Activated T-helper 2 cell treated with anti-CD3 and anti-CD28 coated beads, Interferon-gamma antibody, Interleukin-2, Interleukin-4, amounts not matched to agents 10 μg/mL and 5 μg/mL and 100 μg/mL, durations not matched to agents 14 hours and 24 hours and 36 hours (primary cell): ENCODE measurements at places on chromosomes 16 and 17. TPM values are rescaled to one million over a fixed set of nuclear protein-coding genes. Genes with fewer than 3 reads are reported as not detected.
A peak's percentile ranks its signal among the peaks of the same experiment; 100 is the strongest.

Gene RGS11
- 0.30 and 0.46 TPM in 2 replicates for total RNA-seq

Gene HOXB13
- not detected in 2 replicates for total RNA-seq

Gene GPR142
- not detected in 2 replicates for total RNA-seq

Gene CRYM
- not detected in 2 replicates for total RNA-seq

Gene DHRS7C
- total RNA-seq, result not detected in 2 replicates

Gene NUDT16L1
- total RNA-seq, result 34.1 and 35.5 TPM in 2 replicates

Gene DNAH17
- total RNA-seq, result 0.11 and 0.30 TPM in 2 replicates

DNA sequence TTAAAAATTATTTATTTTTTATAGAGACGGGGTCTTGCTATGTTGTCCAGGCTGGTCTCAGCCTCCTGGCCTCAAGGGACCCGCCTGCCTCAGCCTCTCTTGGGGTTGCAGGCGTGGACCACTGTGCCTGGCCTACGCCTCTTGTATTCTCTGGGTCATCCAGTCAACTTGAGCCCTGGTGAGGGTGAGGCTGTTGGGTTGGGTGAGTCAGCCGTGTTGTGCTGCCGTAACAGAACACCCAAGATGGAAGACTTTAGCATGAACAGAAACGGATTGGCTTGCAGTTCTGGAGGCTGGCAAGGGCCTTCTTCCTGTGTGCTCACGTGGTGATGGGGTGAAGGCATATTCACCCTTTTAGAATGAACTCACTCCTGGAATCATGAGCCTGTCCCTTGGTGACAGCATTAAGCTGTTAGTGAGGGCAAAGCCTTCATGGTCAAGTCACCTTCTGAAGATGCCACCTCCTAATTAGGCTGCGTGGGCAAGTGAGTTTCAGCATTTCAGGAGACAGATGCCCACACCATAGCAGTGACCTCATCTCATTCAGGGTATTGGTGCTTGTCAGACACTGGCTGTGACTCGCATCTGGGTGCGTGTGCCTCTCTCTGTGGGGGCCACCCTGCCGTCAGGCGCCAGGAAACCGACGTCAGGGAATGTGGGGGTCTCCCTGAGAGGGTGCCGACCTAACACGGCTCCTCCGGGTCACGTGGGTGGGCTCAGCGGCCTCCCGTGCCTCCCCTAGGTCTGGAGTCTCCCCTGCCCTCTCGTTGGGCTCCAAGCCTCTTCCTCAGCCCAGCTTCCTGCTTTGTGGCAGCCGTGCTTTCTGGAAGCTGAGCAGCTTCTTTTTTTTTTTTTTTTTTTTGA, 49.8 kb downstream of the WDR45B start:
- no peak overlapping the region for H3K27ac ChIP-seq
- H3K36me3 ChIP-seq, result peaks cover 63% of the 10 kb centered on the region
- DNase-seq, result no peak
- no peaks in the 10 kb centered on the region for H3K27me3 ChIP-seq
- no peak overlapping the region for H3K4me3 ChIP-seq

- no peaks in the 10 kb centered on the region for H3K27me3 ChIP-seq
- no peak for DNase-seq
- peaks cover 54% of the 10 kb centered on the region for H3K4me1 ChIP-seq
Observed at GRCh38 chr17:3723188-3723555, 531 bp upstream of the HASPIN start.

GRCh38 chr17:79217473-79218135, 143.0 kb downstream of the ENGASE start:
- peaks cover 10% of the 10 kb centered on the region for H3K27me3 ChIP-seq
- H3K4me3 ChIP-seq, result no peak overlapping the region
- no peaks in the 10 kb centered on the region for H3K36me3 ChIP-seq
- H3K27ac ChIP-seq, result no peak overlapping the region
- DNase-seq, result no peak

DNA sequence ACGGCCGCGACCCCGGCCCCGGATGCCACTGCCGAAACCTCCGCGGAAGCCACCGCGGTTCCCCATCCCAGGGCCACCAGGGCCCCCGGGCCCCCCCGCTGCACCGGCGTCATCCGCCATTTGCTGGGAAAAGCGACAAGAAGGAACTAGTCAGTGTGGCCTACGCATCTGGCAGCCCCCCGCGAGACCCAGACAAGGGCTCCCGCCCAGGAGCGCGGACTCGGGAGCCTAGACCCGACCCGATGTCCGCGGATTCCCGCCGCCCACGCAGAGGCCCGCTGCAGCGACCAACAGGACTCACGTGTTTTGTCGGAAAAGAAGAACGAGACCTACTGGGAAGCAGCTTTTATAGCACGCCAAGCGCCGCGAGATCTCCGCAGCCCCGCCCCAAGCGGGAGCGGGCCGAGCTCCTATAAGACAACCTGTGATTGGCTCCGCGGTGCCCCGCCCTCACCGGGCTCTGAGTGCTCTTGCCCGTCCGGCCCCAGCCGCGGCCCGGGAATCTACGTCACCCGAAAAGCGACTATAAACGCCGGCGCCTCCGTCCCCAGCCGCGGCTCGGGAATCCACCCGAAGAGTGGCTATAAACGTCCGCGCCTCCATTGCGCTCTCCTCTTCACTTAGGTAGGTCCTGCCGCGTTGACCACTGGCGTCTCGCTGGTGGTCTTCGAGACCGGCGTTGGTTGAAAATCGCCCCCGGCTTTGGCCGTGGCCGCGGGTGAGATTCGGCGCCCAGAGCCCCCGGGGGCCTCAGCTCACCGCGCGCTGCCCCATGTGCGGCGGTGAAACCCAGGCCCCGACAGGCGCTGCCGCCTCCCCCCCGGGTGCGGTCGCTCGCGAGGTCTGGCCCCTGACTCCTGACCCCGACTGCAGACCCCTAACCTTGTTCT, at the start of gene RPS2:
RPS2 (minus strand) TSS at position 321 of the 890 bp plus-strand sequence; CDS start at position 120, 201 bp downstream.
- H3K27ac ChIP-seq, result peak within 1 kb of the TSS; percentile 94
- peaks cover 30% of the 10 kb centered on the region for H3K4me1 ChIP-seq
- peak within 1 kb of the TSS; percentile 98 for H3K4me3 ChIP-seq
- no peaks in the 10 kb centered on the region for H3K27me3 ChIP-seq
- peak; percentile 99 for DNase-seq

GRCh38 chr16:6958184-6958583, 374.5 kb upstream of the RBFOX1 start:
- no peaks in the 10 kb centered on the region for H3K36me3 ChIP-seq
- H3K27ac ChIP-seq, result no peak overlapping the region
- no peaks in the 10 kb centered on the region for H3K27me3 ChIP-seq

GRCh38 chr16:80260906-80261311, 279.9 kb upstream of the DYNLRB2 start:
- H3K4me3 ChIP-seq, result no peak overlapping the region
- H3K4me1 ChIP-seq, result peaks cover 11% of the 10 kb centered on the region
- no peaks in the 10 kb centered on the region for H3K27me3 ChIP-seq
- H3K27ac ChIP-seq, result no peak overlapping the region
- H3K36me3 ChIP-seq, result no peaks in the 10 kb centered on the region

DNA sequence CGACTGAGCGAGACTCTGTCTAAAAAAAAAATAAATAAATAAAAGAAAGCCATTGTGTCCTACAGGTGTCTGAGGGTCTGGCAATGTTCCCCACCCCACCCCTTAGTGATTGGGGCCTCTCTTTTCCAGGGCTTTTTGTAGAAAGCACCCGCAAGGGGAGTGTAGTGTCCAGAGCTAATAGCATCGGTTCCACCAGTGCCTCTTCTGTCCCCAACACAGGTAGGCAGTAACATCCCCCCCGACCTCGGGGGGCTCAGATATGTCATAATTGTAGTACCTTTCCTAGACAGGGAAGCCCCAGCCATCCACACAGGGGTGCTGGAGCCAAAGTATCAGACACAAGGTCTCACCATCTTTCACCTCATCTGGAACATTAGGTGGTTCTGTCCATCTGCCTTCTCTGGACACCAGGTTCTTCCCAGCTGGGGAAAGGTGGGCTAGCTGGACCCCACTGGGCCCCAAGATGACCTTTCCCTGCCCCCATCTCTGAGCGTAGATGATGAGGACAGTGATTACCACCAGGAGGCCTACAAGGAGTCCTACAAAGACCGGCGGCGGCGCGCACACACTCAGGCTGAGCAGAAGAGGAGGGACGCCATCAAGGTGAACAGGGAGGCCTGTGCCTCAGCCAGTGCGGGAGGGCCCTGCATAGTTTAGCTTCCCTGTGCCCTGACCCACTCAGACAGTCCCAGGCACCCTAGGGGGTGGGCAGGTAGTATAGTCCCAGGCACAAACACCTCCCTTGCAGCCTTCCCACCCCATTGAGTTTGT, 1.6 kb downstream of the MLX start:
- peak overlapping the region; percentile 86 for H3K4me3 ChIP-seq
- peaks cover 26% of the 10 kb centered on the region for H3K4me1 ChIP-seq
- no peak for DNase-seq
- H3K36me3 ChIP-seq, result peaks cover 75% of the 10 kb centered on the region
- no peaks in the 10 kb centered on the region for H3K27me3 ChIP-seq
- H3K27ac ChIP-seq, result no peak overlapping the region

- DNase-seq, result no peak
- no peaks in the 10 kb centered on the region for H3K27me3 ChIP-seq
- no peaks in the 10 kb centered on the region for H3K36me3 ChIP-seq
- H3K4me1 ChIP-seq, result no peaks in the 10 kb centered on the region
- no peak overlapping the region for H3K27ac ChIP-seq
Observed at GRCh38 chr17:72392056-72393010, 271.5 kb downstream of the SOX9 start.

GRCh38 chr16:23354246-23354645, 52.1 kb downstream of the SCNN1B start:
- DNase-seq, result no peak
- H3K27ac ChIP-seq, result no peak overlapping the region
- no peaks in the 10 kb centered on the region for H3K27me3 ChIP-seq
- no peak overlapping the region for H3K4me3 ChIP-seq
- no peaks in the 10 kb centered on the region for H3K4me1 ChIP-seq

GRCh38 chr17:65896889-65897288, 295.0 kb downstream of the CEP112 start:
- H3K27ac ChIP-seq, result no peak overlapping the region
- H3K4me1 ChIP-seq, result peaks cover 2% of the 10 kb centered on the region
- H3K36me3 ChIP-seq, result no peaks in the 10 kb centered on the region
- no peak overlapping the region for H3K4me3 ChIP-seq

GRCh38 chr16:546909-547770, 13.1 kb upstream of the PRR35 start:
- no peaks in the 10 kb centered on the region for H3K4me1 ChIP-seq
- H3K27ac ChIP-seq, result no peak overlapping the region
- DNase-seq, result peak; percentile 30
- H3K27me3 ChIP-seq, result no peaks in the 10 kb centered on the region
- H3K4me3 ChIP-seq, result no peak overlapping the region
- H3K36me3 ChIP-seq, result peaks cover 7% of the 10 kb centered on the region

- H3K27me3 ChIP-seq, result peaks cover 9% of the 10 kb centered on the region
- no peaks in the 10 kb centered on the region for H3K36me3 ChIP-seq
- no peak overlapping the region for H3K4me3 ChIP-seq
Observed at GRCh38 chr17:4768298-4768697, 3.4 kb upstream of the TM4SF5 start.

DNA sequence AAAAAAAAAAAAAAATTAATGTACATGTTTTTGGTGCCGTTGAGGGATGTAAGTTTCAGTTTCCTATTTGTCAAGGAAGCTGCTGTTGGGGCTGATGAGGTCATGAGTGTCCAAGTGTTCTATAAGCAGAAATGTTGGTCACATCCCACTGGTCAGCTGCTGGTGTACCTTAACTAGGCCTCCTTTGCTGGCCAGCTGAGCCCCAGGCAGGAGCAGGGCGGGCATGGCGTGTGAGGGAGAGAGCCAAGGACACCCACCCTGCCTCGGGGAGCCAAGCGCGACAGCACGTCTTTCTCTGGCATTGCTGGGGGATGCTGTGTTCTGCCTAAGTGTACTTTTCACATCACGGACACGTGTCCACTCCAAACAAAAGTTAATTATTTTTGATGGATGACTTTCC, 108.1 kb upstream of the CDC42EP4 start:
- H3K36me3 ChIP-seq, result no peaks in the 10 kb centered on the region
- no peak overlapping the region for H3K27ac ChIP-seq
- no peak overlapping the region for H3K4me3 ChIP-seq
- no peaks in the 10 kb centered on the region for H3K4me1 ChIP-seq
- no peaks in the 10 kb centered on the region for H3K27me3 ChIP-seq
- no peak for DNase-seq

DNA sequence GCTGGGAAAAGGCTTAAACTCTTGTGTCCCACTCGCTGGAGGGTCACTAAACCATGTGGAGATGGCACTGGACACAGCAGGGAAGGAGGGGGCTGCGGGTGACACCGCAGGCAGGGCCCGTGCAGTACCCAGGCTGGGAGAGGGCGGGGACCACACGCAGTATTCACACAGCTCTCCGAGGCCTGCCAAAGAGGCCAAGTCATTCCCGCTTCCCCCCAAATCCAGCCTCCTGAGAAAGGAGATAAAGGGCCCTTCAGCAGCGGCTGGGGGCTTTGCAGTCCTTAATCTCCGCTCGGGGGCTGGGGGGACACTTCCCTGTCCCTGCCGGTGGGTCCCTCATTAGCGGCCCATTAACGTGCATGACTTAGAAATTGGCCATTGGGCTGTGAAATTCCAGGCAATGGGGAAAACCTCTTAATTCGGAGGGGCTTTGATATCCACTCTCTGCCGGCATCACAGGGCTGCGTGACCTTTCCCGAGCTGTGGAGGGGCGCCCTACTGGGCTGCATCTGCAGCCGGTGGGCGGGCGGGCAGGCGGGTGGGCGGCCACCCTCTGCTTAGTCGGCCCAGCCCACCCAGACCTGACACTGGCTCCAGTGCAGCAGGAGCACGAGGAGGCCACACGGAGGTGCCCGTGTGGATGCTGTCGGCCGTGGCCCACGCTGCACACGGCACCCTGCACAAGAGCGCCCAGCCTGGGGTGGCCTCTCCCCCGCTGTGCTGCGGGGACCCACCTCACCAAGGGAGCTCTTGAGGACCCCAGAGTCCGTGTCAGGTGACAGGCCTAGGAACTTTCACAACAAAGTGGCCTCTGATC, 2.6 kb upstream of the SLC38A8 start:
- peaks cover under 1% of the 10 kb centered on the region for H3K36me3 ChIP-seq
- H3K27ac ChIP-seq, result no peak overlapping the region
- H3K27me3 ChIP-seq, result peaks cover 17% of the 10 kb centered on the region
- H3K4me3 ChIP-seq, result no peak overlapping the region
- DNase-seq, result no peak

GRCh38 chr17:64520359-64520758, 13.6 kb downstream of the CEP95 start:
- peaks cover 52% of the 10 kb centered on the region for H3K36me3 ChIP-seq
- H3K27me3 ChIP-seq, result no peaks in the 10 kb centered on the region
- no peak overlapping the region for H3K4me3 ChIP-seq
- no peak overlapping the region for H3K27ac ChIP-seq
- H3K4me1 ChIP-seq, result peaks cover 6% of the 10 kb centered on the region
